ENCODE measurements at places on chromosomes 16 and 17.

DNA sequence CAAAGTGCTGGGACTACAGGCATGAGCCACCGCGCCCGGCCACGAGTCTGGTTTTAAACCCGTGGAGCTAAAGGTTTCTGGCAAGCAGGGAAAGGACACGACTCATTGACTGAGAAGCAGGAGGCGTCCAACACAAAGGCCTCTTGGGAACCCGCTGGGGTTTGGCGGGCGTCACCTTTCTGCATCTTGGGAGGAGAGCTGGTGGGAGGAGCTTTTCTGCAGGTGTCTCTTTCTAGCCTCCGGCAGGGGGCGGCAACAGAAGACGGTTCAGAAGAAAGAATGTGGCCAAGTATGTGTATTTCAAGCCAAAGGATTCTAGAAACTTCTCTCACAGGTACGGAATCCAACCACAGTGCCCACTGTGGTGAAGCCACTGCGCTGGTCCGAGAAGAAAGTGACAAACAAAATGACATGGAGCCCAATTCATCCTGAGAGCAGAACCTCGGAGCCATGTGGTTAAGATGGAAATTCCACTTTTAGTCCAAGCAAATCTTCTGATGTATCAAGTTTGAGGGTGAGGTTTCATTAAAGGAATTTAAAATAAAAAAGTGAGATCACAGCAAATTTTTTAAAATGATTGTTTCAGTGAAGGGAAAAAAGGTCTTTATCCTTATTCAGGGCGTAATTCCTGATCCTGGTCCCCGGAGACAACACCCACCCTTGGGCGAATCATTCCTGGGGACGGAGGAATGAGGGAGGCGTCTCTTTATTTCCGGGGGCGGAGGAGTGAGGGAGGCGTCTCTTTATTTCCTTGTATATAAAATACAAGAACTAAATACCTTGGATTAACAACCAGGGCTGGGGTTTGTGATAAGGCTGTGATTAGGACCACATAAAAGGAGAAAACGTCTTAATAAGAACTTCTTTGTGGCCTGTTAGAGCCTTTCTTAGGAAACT, 97.6 kb downstream of the MRM3 start:
- DNase-seq, result peak; percentile 62

- DNase-seq, result no peak
Measured at GRCh38 chr17:62673614-62674362, 46.3 kb downstream of the MRC2 start.

DNA sequence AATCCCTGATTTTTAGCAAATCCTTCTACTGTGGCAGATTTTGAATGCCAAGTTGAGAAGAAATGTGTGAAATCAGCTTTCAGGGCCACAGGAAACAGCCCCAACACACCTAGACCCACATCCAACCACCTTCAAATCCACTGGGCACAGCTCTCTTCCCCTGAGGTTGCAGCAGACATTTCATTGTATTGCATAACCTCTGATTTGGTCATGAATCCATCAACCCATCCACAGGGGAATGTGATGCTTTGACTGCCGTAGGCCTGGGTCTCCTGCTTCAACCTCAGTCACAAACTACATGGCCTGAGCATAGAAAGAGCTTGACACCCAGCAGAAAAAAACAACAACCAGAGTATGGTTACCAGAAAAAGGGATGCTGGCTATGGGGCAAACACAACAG, 145.6 kb downstream of the GSG1L start:
- DNase-seq, result no peak

DNA sequence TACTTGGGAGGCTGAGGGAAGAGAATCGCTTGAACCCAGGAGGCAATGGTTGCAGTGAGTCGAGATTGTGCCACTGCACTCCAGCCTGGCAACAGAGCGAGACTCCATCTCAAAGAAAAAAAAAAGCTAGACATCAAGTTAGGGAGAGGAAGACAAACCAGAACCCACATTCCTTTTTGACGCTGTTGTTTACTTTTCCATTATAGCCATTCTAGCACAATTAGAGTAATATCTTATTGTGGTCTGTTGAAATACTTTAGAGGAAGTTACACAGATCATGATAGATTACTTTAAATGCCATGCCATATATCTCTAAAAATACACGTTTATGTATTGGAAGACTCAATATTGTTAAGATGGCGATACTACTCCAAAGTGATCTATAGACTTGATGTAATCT, 16.5 kb upstream of the ABCC1 start:
- DNase-seq, result no peak

- no peak for DNase-seq
Measured at GRCh38 chr16:73711406-73712080, 585.1 kb upstream of the PSMD7 start.

DNA sequence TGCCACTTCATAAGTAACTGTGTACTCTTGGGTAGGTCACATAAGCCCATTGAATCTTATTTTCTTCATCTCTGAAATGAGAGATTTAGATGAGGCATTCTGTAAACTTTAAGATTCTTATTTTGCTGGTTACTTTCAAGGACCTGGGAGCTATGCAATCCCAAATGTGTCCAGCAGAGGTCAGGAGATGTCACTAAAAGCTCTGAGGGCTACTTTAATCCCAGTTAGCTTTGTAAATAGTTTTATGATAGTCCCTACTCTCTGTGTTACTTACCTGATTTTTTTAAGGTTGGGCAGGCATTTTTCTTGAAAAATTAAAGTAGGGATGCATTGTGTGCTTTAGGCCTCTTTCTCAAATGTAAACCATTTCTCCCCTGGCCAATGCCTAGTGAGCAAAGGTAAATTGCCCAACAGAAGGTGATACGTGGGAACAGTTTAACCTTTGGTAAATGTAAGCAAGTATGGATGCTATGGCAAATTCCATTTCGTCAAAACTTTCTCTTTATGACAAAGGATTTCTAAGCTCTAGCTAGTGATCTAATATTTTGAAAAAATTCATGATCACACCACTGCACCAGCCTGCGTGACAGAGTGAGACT, 57.1 kb upstream of the WSB1 start:
- DNase-seq, result no peak

- DNase-seq, result no peak
Measured at GRCh38 chr16:71896764-71897368, 1.5 kb downstream of the IST1 start.

GRCh38 chr17:2050300-2051060, 4.4 kb upstream of the HIC1 start:
- DNase-seq, result peak; percentile 72

GRCh38 chr17:58753026-58753425, 2.6 kb upstream of the PPM1E start:
- DNase-seq, result no peak

DNA sequence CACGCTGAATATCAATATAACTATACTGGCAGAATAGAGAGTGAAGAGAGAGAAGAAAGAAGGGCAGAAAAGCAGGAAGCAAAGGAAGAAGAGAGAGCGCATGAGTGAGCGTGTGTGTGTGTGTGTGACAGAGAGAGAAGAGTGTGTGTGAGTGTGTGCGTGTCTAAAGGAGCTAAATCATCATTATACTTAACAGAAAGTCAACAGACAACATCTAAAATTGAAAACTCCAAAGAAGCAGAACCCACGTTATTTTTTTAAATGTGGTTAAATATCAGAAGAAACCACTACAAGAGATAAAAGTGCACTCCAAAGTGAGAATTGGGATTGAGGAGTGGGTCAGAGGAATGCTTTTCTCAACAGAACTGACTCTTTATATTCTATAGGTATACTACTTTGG, 77.2 kb downstream of the BRIP1 start:
- DNase-seq, result no peak

DNA sequence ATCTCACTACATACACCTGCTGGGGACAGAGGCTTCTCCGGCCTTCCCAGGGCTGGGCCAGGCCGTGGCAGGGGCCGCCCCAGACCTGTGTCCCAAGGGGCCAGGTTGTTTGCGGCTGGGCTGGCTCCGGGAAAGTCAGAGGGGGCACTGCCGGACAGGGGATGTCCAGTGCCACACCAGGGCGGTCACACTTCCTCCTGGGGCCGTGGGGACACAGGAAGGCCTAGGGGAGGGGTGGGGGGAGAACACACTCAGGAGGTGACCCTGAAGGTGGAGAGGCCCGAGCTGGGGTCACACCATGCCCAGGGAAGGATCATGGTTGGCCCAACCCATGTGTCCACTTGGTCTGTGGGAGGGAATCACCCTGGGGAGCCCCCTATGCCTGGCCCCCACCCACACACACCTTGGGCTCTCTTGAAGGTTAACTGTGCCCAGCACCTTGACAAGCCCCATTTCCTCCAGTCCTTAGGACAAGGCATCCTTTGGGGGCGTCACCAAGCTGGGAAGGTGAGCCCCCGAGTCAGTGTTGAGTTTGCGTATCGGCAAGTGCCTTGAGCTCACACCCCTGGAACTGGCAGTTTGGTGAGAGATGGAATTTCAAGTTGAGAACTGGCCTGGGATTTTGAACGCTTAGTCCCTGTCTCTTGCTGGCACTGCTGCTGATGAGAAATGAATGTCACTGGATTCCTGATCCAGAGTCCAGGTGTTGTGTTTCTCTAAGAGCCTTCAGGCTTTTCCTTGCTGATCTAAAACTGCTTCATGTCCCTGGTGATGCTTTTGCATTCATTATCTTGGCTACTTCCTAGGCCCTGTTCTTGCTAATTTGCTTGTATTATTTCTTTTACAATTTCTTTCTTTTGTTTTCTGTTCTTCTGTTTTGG, 7.7 kb upstream of the ACTG1 start:
- DNase-seq, result no peak

DNA sequence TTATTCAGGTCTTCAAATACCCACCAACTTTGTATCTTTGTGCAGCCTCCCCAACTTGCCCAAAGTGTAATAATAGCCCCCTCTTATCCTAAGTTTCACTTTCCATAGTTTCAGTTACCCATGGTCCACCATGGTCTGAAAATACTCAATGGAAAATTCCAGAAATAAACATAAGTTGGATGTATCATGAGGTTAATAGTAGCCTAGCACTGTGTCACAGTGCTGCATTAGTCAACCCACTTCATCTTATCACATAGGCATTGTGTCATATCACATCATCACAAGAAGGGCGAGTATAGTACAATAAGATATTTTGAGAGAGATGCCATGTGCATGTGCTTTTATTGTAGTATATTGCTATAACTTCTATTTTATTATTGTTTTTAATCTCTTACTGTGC, 21.9 kb downstream of the OMG start:
- DNase-seq, result no peak

DNA sequence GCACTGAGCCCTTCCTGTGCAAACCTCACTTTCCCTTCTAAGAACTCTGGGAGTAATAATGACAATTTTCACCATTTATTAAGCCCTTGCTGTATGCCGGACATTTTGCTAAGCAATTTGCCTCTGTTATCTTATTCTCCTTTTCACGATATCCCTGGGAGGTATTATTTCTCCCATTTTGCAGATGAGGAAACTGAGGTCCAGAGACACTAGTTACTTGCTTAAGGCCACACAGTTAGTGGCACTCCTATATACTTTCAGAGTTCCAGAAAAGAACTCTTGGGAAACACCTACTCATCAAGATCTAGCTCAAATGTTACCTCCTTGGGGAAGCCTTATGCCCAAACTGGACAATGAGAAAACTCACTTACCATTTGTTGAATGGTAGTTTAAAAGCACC, 4.8 kb upstream of the USP10 start:
- DNase-seq, result no peak

GRCh38 chr17:64097196-64097936, 32.6 kb downstream of the ERN1 start:
- no peak for DNase-seq

DNA sequence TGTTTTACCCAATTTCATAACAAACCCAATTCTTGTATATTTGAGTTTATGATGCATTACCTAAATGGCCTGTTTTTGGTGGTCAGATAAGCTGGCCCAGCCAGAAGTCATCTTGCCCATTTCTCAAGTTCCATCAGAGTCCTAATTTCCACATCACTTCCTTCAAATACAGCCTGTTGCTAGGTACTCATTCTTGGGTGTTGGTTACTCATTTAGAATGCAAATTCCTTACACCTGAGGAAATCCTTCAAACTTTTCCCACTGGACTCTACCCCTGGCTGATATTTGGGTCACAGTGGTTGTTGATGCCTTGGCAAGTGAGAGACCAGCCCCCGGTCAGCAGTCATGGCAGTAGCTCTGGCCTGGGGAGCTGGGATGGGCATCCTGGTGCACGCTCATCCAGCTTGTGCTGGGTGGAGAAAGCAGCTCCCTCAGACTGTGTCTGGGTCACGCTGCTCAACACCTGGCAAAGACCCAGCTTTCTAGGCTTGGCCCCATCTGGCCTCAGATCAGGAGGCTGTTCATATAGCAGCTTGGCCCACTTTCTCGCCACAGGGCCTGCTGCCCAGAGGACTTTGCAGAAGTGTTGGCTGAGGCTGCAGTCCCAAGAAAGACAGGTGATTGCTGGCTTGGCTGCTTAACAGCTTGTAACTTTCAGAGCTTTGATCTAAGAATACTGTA, 25.8 kb downstream of the WSB1 start:
- peak; percentile 76 for DNase-seq

GRCh38 chr17:77441130-77441920, 300.6 kb downstream of the SEC14L1 start:
- DNase-seq, result no peak

- DNase-seq, result no peak
Measured at GRCh38 chr17:3959921-3960601, 4.2 kb downstream of the ATP2A3 start.

GRCh38 chr17:47063475-47063874, 84.4 kb upstream of the RPRML start:
- no peak for DNase-seq

- no peak for DNase-seq
Measured at GRCh38 chr17:79803997-79804855, 7.3 kb upstream of the CBX8 start.

GRCh38 chr17:27310565-27311110, 16.7 kb downstream of the WSB1 start:
- DNase-seq, result no peak

- no peak for DNase-seq
Measured at GRCh38 chr16:1429012-1429411, 1.9 kb upstream of the PERCC1 start.

All from right lung (tissue), 10 donors.